ENCODE measurements at places on chromosomes 7 and 10. TPM values are rescaled to one million over a fixed set of nuclear protein-coding genes. Genes with fewer than 3 reads are reported as not detected.

Gene TRIM50
- total RNA-seq = 22.3 TPM

Gene SLC18A3
- total RNA-seq = not detected

Gene CDNF
- total RNA-seq = 1.3 TPM

Gene MMP21
- total RNA-seq = not detected

Gene DENND11
- total RNA-seq = 31.9 TPM

Gene GOLGA7B
- total RNA-seq = 9.1 TPM

Gene NFKB2
- 17.9 TPM for total RNA-seq

Gene CLIP2
- total RNA-seq = 120 TPM

Gene TAF3
- total RNA-seq = 12.9 TPM
